ENCODE measurements at places on chromosomes 4 and X. TPM values are rescaled to one million over a fixed set of nuclear protein-coding genes. Genes with fewer than 3 reads are reported as not detected.

DNA sequence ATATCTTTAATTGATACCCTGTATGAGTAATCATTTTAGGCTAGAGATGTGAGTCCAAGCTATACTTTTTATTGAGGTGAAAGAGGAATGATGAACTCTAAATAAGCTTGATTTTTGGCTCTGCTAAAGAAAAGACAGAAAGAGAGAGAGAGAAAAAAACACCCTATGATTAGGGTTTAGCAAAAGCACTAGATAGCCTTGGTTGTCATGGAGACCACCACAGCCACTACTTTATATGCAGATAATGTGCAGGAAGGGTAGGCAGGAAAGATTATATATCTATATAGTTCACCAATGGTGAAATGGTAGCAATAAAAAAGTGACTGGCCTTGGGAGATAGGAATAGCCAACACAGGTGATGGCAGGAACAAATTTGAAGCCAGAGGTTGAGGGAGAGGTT is 69.9 kb upstream of the CAMK2D start:
- DNase-seq, result no peak

GAGE12D gene
- not detected for total RNA-seq

DNA sequence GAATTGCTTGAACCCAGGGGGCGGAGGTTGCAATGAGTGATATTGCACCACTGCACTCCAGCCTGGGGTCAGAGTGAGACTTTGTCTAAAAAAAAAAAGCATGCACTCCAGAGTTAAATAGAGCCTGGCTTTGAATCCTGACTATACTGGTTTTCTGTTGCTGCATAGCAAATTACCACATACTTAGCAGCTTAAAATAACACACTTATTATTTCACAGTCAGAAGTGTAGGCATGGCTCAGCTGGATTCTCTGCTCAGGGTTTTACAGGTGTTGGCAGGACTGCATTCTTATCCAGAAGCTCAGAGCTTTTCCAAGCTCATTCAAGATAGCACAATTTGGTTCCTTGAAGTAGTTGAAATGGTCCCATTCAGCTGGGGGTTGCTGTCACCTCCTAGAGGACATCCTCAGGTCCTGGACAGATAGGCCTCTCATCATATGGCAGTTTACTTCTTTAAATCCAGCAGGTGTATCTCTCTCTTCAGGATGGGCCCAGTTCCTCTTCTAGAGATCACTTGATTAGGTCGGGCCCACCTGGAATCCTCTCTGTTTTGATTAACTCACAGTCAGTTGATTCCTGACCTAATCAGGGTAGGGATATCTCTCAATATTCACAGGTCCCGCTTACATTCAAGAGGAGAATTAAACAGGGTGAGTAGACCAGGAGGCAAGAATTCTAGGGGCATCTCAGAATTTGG is 26.8 kb downstream of the DOCK11 start:
- DNase-seq, result no peak

DNA sequence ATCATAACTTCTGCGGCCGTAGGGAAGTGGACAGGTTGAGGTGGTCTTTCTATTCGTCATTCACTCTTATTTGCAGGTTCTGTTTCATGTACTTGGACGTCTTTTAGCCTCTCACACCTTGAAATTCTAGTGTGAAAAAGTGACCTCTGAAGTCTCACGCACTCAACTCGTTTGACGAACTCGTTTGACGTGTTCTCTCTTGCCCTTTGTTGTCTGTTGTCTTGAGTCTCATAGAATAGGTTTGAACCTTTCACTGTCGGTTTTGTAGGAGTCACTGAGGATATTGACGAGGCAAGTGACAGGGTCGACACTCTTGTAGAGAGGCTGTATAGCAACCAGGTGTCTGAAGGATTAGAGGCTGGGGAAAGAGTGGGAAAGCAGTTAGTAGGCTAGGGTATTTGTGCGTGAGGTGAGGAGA is 1.1 kb upstream of the PGRMC2 start:
- DNase-seq, result peak; percentile 15

Measured in NCI-H460 (cell line).